ENCODE measurements at places on chromosomes 3 and 15.
A peak's percentile ranks its signal among the peaks of the same experiment; 100 is the strongest.

- no peak for DNase-seq
These were observed 41.7 kb downstream of the GPR176 start for GRCh38 chr15:39878406-39878785.

- no peak for DNase-seq
These were observed 16.1 kb downstream of the CPOX start for GRCh38 chr3:98577178-98577895.

- peak; percentile 53 for DNase-seq
These were observed 26.9 kb upstream of the LDHAL6B start for GRCh38 chr15:59179717-59180116.

- DNase-seq, result no peak
These were observed 41.1 kb upstream of the CHRNB4 start for GRCh38 chr15:78682004-78682651.

DNA sequence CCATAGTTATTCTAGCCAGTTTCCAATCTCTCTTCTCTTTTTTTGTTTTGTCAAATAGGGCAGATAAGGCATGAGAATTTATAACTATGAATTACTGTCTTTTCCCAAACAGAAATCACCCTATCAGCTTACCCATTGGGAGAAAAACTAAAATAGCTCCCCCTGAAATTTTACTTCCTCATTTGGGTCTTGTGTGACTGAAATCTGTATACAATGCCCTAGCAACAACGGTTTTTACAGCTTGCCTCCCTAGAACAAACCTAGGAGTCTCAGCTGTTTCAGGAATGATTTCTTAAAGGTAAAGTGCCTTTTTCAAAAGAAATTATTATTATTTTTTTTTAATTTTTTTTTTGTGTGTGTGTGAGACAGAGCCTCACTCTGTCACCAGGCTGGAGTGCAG, 56.8 kb downstream of the CD86 start:
- DNase-seq, result no peak

- DNase-seq, result peak; percentile 10
These were observed 842 bp downstream of the FSTL1 start for GRCh38 chr3:120449701-120450599.

GRCh38 chr15:62334536-62334935, 169.5 kb upstream of the C2CD4B start:
- DNase-seq, result peak; percentile 36

- DNase-seq, result no peak
These were observed 473.5 kb downstream of the RBMS3 start for GRCh38 chr3:29754346-29754745.

DNA sequence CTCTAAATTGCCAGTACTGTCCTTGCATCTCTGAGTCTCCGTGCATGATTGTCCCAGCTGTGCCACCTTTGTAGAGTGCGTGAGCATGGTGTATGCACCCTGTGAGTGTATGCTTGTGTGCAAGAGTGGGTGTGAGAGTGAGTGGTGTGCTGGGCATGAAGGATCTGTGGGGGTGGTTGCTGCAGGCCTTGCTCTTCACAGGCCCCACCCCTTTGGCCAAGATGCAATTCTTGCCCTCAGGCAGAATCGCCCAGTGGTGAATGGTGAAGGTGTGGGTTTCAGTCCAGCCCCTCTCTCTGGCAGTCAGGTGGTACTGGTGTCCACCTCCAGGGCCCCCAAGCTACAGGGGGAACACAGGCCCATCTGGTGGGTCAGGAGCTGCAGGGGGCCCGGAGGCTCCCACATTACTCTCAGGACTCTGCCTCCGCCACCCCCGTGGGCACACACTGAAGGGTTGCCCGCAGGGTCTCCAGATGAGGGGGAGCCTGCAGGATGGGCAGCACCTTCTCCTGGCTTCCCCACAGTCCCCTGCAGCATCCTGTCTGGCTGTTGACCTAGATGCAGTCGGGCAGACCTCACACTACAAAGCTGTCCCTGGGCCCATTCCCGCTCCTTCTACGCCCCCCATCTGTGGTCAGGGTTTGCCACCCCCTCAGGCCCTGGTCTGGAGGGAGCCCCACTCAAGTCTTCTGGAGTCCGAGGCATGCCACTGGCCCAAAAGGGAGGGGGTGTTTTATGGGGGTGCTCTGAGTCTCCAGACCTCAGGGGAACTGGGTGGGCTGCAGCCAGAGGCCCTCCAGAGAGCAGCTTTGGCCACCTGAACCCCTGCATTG, 8.3 kb upstream of the ROPN1B start:
- DNase-seq, result no peak

DNA sequence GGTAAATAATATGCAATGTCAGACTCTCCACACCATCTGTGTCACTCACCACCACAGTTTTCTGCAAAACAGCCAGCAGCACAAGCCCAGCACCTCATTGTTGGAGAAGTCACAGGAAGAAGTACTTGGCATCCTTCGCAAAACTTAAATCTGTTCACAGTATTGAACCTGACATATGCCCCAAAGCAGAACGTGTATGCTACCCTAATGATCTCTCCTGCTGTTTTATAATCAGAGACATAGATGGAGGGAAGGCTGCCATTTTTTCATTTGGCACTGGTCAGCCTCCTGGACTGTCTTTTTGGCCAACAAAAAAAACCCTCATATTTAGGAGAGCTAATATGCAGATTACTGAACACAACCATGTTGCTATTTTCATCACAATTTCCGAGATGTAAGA, 1272.9 kb downstream of the ROBO1 start:
- DNase-seq, result no peak

DNA sequence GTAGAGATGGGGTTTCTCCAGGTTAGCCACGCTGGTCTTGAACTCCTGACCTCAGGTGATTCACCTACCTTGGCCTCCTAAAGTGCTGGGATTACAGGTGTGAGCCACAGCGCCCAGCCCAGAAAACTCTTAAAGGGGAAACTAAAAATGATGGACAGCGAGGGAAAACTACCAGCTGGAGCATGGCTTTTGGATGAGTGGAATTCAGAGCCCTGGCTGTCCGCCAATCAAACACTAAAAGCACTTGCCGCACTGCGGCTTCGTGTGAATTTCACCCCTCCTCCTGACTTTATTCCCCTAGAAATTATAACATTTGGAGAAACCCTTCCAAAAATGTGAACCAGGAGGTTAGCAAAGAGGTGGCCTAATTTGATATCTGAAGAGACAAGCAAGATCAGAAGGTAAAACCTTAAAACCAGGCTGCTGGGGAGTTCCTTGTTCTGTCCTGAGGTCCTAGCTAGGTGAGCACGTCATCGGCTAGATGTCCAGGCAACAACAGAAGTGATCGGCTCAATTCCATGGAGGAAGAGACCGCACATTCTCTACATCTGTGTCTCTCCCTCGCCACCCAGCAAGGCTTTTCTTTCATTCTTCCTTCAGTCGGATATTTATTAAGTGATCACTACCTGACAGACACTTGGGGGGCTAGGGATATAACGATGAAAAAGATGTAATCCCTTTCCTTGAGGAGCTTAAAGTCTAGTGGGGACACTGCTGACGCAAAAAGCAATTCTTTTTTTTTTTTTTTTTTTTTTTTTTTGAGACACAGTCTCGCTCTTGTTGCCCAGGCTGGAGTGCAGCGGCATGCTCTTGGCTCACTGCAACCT, 1.7 kb downstream of the TM4SF19 start:
- no peak for DNase-seq

DNA sequence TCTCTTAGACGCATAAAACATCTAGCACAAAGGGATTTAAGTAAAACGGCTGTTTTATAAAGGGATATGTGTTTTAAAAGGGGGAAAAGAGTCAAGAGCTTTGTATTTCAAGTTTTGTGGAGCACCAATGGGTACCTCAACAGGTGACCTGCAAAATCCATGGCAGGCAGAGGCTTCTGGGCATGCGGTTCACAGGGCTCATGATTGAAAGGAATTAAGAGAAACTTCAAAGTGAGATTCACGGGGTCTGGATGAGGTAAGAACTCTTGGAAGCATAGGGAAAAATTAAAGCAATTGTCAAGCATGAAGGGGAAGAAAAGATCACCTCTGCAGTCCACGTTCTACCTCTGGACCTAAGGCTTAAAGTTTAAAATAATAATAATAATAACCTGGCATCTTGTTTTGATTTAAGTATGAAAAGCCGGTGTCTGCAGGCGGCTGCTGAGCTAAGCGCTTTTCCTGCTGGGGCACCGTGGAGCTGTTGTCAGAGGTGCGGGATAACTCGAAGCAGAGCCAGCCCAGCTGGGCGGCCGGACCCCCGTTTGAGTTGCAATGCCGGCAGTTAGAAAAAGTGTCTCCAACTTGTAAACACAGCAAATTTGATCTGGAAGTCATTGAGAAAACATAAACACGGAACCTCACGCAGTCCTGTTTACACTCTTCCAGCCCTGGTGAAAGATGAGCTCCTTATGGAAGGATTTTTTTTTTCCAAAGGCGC, 40.5 kb downstream of the HES1 start:
- DNase-seq, result no peak

DNA sequence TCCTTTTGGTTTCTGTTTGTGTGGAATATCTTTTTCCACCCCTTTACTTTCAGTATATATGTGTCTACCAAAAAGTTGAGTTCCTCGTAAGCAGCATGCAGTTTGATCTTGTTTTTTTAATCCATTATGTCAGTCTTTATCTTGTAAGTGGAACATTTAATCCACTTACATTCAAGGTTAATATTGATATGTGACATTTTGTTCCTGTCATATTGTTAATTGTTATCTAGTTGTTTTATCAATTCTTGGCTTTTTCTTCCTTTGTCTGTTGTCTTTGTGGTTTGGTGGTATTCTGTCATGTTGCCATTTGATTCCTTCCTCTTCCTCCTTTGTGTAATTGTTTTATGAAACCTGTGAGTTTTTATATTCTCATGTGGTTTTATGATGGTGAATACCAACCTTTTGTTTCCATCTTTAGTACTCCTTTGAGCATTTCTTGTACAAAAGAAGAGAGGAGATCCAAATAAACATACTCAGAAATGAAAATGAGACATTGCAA, 43.4 kb upstream of the XCR1 start:
- peak; percentile 42 for DNase-seq

DNA sequence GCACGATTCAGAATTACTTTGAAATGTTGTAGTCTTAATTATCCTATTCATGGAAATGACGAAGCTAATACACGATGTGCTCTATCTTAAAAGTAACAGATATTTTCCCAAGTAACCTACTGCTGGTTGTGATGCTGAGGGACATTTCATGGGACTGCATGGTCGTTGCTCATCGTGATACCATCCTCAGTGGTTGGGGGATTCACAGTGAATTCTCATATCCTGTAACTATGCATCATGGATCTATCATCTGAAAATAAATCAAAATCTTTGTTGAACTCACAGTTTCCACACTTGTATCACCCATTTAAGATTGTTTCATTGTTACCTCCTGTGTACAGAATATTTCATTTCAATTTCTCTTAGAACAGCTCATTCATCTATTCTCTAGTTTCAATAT, 84.7 kb downstream of the OPA1 start:
- DNase-seq, result no peak

DNA sequence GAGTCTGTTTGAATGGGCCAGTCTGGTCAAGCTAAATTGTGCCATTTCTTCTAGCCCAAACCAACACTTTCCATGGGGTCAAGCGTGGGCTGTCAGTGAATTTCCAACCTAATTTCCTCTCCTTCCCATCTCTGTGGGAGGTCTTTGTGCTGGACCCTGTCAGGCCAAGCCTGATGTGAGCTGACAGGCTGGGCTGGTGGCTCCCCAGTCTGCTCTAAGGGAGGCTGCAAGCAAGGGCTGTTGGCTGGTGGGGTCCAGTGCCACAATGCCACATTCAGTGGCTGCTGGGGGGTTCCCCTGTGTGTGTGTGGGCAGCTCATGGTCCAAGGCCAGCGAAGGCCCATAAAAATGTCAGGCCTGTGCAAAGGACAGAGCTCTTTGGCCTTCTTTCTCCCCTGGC, 216.1 kb downstream of the OPA1 start:
- no peak for DNase-seq

GRCh38 chr3:57961828-57962447, 46.3 kb upstream of the FLNB start:
- DNase-seq, result peak; percentile 72

DNA sequence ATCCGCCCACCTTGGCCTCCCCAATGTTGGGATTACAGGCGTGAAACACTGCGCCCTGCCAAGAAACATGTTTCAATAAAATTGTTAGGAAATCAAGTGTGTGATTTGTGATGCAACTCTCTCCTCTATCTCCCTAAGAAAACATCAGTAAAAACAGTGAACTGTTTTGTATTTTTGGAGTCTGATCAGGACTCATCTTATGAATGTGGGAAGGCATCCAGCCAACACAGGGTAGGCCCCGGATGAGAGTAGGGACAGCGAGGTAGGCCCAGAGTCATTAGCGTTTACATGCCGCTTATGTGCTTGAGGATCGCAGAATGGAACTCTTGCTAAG, 884 bp upstream of the GLYCTK start:
- DNase-seq, result peak; percentile 29

- DNase-seq, result no peak
These were observed 1305.2 kb downstream of the SI start for GRCh38 chr3:163773136-163773535.

GRCh38 chr3:128011140-128011539, 41.1 kb upstream of the SEC61A1 start:
- DNase-seq, result no peak

GRCh38 chr3:141070727-141071357, 19.7 kb downstream of the SPSB4 start:
- DNase-seq, result no peak

GRCh38 chr3:18010001-18010400, 267.6 kb upstream of the TBC1D5 start:
- no peak for DNase-seq

DNA sequence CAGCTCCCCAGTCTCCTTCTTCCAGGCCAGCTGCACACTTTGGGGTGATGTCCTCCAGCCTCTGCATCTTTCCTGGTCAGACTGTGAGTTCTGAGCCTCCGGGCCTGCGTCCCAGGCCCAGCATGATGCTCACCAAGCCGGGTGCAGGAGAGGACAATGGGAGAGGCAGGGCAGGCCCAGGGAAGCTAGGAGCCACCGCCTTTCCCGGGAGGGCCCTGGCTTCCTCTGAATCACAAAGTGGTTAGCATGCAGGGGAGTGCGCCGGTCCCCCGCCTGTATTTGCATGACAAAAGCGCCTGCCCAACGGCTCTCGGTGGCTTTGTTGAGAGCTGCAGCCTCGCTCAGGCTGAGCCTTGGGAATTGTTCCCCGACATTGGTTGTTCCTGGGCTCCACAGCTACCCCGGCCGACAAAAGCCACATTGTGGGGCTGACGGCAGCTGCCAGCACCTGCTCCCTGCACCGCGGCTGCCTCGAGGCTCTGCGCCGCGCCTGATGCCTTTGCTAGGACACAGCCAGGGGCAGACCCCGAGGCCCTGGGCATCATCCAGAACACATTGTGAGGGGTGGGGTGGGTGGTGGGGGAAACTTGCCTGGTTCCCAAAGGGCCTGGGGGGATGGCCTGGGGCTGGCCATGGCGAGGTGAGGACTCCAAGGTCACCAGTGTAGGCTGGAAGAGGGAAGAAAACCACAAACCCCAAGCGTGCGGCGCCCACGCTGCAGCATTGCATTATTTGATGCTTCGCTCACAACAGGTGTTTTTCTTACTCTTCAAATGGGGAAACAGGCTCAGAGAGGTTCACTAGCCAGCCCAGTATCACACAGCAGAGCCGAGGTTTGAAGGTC, 20.0 kb upstream of the KLF13 start:
- no peak for DNase-seq

- no peak for DNase-seq
These were observed 175.7 kb downstream of the TNIK start for GRCh38 chr3:171284308-171285075.

Data from inflammatory macrophage treated with lipopolysaccharide for 1 hour (primary cell).